ENCODE measurements at places on chromosomes 11 and 22. TPM values are rescaled to one million over a fixed set of nuclear protein-coding genes. Genes with fewer than 3 reads are reported as not detected.

DNA sequence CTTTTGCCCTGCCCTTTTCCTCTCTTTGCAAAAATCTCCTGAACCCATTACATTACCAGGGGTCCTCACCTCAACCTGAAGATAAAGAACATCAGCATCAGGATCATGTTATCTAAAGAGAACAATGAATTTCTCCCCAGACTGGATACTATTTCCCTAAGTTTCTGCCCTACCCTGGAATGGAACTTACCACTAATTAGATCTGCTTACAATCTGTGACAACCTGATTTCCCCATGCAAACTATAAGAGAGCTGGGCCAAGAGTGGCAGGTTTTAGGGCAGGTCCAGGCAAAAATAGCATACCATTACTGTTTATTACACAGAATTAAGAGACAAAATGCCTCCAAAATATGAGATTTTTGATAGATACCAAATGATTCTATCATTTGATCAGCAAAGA, 58.0 kb upstream of the GDPD4 start:
- no peak for DNase-seq

DNA sequence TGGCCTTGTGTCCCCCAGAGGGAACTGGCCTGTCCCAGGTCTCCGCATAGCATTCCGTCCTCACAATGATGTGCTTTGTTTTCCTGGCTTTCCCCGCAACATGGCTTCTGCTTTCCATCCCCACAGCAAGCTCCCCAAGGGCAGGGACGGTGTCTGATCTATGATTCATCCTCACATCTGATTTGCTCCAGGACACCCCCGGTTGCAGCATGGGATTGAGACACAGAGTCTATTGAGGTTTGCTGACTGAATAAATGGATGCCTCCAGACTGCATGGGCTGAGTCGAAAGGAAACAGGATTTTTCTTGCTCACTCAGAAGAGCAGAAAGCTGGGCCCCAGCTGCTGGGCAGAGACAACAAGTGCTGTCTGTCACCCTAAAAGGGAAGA, 40.2 kb downstream of the LMO1 start:
- DNase-seq = no peak

GRCh38 chr11:21807350-21807749, 385.5 kb upstream of the ANO5 start:
- no peak for DNase-seq

GRCh38 chr11:10413268-10413667, 41.8 kb upstream of the AMPD3 start:
- DNase-seq = no peak

- no peak for DNase-seq
Observed at GRCh38 chr11:18222814-18223421, 13.7 kb downstream of the SAA4 start.

DNA sequence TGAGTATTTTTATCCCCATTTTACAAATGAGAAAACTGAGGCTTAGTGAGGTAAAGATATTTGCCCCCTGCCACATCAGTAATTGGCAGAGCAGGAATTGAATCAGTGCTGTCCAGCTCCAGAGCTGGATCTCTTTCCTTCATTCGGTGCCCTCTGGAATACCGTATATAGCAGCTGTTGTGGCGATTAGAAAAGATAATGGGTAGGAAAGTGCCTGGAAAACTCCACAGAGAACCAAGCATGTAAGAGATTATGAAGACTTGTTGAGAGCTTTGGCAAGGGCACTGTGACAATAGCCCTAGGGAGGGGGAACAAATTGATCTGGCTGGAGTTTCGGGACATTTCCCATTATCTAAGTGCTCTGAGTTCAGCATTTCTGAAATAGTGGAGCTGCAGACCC, 82.5 kb upstream of the TEAD1 start:
- DNase-seq = no peak

The RAG2 gene
- polyA plus RNA-seq = not detected

DNA sequence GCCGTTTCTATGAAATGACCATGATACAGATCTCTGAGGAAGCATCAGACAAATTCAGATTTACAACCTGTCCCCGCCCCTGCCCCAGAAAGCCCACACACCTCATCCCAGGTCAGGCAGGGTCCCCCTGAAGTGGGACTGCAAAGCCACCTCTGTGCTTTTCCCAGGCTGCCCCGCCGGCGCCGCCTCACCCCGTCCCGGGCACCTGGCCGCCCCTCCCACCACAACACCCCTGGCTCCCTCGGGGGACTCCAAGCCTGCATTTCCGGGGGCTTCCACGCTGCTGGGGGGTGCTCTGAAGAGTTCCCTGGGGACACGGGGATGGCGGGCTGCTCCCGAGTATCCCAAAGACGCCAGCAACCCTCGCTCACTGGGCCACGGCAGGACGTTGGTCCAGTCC, 23.2 kb downstream of the DRD4 start:
- no peak for DNase-seq

GRCh38 chr22:41848468-41848867, 15.6 kb downstream of the SREBF2 start:
- DNase-seq = no peak

DNA sequence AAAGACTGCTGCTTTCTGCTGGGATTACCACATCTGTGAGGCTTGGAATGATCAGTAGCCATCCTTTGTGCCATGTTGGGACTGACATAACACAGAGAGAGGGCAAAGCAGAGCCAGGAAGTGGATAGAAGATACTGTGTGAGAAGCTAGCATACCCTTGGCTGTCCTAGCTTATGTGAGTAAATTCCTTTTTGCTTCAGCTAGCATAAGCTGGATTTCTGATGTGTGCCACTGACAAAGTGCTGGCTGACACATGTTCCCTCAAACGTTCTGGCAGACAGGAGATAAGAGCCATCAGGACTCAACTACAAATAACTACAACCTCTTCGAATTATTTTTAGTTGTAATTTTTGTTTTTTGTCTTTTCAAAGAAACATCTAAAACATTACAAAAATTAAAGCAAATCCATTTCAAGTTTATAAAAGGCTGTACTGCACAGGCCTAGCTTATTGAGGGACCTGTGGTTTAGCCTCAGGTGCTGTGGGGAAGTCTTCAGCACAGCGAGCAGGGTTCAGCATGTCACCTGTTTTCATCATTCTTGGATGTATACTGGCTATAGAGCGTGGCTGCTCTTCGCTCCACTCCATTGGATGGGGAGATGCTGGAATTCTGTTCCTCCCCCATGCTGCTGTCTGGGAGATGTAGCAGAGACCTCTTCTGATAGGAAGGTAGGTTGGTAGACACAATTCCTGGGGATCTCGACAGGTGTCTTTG, 120.9 kb downstream of the SWAP70 start:
- no peak for DNase-seq

DNA sequence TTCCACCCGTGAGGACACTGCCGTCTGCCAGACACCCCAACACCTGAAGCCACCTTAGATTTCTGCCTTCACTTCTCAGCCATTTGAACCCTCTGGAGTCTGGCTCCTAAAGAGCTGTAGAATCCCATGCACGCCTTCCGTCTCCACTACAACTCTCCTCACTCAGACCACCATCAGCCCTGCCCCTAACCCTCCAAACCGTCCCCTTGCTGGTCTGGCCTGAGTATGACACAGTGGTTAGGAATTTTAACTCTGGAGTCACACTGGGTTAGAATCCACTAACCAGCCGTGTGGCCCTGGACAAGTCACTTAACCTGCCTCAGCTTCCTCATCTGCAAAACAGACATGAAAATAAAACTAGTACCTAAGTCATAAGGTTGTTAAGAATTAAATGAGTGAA, 3.0 kb downstream of the CNIH2 start:
- no peak for DNase-seq

DNA sequence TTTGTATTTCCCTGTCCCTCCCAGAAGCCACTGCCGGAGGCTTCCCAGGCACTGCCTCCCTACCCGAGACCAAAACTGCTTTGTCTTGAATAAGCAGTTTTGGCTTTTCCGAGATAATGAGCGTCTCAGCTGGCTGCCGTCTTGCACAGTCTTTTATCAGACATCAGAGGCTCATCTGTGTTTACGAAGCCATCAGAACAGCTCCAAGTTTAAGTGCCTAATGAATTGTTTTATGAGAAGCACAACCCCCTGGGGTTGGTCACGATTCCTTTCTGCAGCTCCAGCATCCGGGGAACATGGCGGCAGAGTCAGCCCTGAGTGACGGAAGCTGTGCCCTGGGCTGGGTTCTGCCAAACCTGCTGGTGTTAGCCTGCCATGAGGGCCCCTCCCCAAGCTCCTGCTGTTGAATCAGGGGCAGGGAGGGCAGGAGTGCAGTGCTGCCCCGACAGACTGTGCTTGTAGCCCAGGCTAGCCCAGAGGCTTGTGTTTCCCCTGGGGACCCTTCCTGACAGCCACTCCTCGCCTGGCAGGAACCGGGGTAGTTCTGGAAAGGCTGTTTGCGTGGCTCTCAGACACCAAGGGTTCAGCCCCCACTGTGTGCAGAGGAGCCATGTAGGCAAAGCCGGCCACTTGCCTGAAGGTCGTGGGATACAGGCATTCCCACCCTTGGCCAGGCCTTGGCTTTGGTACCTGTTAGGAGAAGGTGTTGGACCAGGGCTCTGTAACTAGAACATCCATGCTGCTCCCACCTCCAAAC, 96.1 kb downstream of the MORC2 start:
- DNase-seq = no peak

- DNase-seq = no peak
Observed at GRCh38 chr11:109984634-109985289, 108.4 kb upstream of the ZC3H12C start.

The ABTB2 gene
- polyA plus RNA-seq = 1.7 TPM

The MIOX gene
- not detected for polyA plus RNA-seq

The OR52N2 gene
- polyA plus RNA-seq = not detected

DNA sequence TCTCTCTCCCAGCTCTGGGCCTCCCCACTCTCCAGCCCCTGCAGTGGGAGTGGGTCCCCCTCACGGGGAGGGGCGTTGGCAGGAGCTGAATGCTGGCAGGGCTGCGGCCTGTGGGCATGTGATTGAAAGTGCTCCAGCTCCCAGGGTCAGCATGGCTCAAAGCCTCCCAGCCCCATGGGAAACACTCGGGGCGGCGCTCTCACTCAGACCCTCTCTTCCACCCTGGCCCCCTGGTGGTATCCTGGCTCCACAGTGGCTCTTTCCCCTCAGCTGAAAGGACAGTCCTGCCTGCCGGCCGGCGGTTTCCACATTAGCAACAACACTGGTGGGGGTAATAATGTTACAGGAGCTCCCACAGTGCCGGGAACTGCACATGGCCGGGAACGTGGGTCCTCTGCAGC, 35.5 kb downstream of the POLR3H start:
- DNase-seq = no peak

GRCh38 chr22:20235389-20235991, 32.6 kb downstream of the RTN4R start:
- no peak for DNase-seq

The IGSF9B gene
- polyA plus RNA-seq = 4.2 TPM

The BTBD18 gene
- 0.02 TPM for polyA plus RNA-seq

The ACTN3 gene
- polyA plus RNA-seq = not detected
